Mucosa of gallbladder (tissue), 1 donor: ENCODE measurements at places on chromosomes 6 and 20. TPM values are rescaled to one million over a fixed set of nuclear protein-coding genes. Genes with fewer than 3 reads are reported as not detected.

- no peak for DNase-seq
Observed at GRCh38 chr20:32941155-32941885, 62.9 kb downstream of the SUN5 start.

- DNase-seq: no peak
Observed at GRCh38 chr20:57530327-57530981, 5.5 kb upstream of the CTCFL start.

DNA sequence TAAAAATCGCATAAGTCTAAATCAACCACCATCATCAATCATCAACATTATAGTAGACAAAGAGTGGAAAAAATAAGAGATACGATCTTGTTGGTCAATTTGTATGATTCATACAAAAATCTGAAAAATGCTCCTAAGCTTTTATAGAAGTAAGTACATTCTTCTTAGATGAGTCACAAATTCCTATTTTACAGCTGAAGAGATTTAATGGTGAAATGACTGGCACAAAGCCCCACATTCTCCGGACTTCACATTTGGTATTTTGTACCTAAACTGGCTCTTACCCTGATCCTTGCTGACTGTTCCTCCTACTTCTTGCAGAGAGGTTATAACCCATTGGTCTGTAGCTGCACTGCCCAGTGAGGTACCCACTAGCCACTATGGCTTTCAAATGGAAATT, 29.9 kb upstream of the PREP start:
- no peak for DNase-seq

DNA sequence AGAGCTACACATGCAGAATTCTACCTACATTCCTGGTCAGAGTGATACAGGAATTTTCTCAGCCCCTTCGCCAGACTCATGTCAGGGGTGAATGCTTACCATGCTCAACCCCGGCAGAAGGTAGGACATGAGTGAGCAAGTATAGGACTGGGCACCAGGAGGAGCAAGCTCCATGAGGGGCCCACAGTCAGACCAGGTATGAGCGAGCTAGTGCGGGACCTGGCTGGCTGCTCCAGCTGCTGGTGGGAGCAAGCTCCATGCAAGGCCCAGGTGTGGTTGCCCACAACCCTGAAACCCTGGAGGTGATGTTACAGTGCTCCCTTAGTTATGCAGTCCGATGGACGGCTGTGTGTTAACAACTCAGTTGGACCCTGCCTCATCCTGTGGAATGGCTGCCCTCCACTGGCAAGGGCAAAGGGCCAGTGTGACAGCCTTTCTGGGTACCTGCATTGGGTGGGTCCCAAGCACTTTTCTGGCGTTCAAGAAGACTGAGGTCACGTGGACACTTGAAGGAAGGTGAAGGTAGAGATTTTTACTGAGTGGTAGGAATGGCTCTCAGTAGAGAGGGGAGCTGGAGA, 503.5 kb upstream of the CITED2 start:
- no peak for DNase-seq

DNA sequence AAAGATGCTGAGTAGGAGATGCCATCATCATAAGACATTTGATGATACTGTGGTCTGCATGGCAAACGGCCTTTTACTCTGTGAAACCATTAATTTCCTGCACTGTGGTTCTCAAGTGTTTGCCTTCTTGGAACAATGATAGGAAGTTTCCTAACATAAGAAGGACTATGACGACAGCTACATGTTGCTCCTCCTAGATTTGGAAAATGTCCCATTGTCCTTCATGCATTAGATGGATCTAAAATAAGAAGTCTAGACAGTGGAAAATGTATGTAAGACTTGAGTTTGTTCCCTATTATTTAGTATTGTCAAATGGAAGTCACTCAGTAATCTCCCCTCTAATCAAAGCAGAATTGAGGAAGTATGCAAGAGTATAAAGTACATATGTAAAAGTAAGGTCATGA, 98.5 kb upstream of the TMEM170B start:
- no peak for DNase-seq

- DNase-seq: no peak
Observed at GRCh38 chr20:41124451-41125094, 12.8 kb upstream of the PLCG1 start.

DNA sequence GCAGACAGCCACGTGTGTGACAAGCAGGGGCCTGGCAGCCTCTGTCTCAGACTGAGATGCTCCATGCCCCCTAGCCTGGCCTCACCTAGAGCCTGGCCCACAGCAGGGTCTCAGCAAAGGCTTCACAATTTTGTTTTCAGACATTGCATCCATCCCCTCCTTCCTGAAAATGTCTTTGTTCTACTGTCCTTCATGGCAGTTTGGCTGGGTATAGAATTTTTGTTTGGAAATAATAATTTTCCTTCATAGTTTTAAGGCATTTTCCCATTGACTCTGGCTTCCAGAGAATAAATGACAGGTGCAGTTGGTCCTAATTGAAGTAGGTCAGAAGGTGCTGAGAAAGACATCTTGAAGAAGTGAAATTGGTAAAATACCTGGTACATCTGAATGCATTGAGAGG, 216.2 kb downstream of the EYA2 start:
- no peak for DNase-seq

DNA sequence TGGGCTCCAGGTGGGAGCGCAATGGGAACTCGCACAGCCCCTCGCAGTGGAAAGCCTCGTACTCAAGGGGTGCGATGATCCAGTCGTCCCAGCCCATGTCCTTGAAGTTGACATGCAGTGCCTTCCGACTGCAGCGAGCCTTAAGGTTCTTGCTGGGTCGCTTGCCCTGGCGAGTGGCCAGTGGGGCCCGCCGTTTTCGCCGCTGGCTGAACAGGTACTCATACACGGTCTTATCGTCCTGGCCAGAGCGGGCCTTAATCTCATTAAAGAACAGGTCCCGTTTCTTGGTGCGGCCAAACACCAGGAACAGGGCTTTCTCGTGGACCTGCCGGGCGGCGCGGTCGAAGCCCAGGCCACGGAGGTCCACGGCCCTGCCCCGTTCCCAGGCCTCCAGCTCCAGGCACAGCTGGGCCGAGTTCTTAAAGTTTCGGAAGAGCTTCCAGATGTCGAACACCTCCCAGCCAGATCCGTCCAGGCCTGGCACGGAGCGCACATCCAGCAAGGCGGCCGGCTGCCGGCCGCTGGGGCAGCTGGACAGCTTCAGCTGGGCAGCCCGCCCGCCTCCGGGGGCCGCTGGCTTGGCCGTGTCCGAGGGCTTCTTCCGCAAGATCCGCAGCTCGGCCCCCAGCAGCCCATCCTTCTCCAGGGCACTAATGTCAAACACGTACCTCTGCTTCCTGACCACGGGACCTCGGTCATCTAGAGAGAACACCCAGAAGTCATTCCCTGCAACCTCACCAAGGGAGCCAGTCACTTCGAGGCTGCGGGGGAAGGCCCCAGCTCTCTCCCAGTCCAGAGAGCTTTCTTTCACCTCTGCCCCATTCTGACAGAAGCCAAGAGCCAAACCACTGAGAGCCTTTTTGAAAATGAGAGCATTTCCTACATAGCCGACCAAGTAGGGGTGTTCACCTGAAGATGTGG, 3.7 kb downstream of the GDF5 start:
- DNase-seq: peak; percentile 14

- DNase-seq: peak; percentile 41
Observed at GRCh38 chr20:50788045-50788991, 6.5 kb upstream of the BCAS4 start.

DNA sequence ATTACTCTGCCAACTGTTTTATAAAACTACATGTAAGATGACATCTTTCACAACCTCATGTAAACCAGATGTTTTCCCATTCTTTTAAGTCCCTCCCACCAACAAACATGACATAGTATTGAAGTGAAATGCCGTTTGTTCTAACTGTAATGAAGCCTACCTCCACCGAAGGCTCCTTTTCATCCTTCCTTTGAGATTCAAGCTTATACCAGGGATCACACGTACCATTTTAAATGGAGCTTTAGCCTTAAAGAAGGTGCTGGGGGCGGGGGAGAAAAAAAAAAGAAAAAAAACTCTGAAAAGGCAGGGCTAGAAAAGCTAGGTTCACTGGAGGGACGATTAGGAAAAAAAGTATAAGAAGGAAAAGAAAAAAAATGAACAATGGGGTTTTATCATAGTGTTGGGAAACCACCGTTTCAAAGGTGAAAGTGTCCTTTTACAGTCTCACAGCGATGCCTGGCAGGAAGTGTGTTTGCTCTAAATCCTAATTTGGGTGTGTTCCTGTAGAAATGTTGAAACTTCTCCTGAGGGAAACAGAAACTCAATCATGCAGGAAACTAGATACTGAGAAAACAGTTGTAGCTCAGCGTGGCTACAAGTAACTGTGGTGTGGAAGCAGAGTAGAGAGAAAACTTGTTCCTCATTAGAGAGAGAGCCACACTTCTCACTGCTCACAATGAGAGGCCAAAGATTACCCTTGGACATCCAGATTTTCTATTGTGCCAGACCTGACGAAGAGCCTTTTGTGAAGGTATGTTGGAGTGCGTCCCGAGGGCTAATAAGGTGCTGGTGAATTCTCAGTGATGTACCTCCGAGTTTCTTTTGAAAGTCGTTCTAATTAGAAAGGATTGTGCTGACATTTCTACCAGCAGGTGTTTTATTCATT, 37.6 kb upstream of the HINT3 start:
- peak; percentile 23 for DNase-seq

- DNase-seq: no peak
Observed at GRCh38 chr6:49284180-49284579, 178.9 kb downstream of the MMUT start.

Gene CSNK2A1
- total RNA-seq: 91.6 TPM

Gene SLC32A1
- not detected for total RNA-seq
